ENCODE measurements at places on chromosomes 4 and X.

GRCh38 chrX:129145385-129145784, 377.9 kb downstream of the SMARCA1 start:
- DNase-seq, result no peak

DNA sequence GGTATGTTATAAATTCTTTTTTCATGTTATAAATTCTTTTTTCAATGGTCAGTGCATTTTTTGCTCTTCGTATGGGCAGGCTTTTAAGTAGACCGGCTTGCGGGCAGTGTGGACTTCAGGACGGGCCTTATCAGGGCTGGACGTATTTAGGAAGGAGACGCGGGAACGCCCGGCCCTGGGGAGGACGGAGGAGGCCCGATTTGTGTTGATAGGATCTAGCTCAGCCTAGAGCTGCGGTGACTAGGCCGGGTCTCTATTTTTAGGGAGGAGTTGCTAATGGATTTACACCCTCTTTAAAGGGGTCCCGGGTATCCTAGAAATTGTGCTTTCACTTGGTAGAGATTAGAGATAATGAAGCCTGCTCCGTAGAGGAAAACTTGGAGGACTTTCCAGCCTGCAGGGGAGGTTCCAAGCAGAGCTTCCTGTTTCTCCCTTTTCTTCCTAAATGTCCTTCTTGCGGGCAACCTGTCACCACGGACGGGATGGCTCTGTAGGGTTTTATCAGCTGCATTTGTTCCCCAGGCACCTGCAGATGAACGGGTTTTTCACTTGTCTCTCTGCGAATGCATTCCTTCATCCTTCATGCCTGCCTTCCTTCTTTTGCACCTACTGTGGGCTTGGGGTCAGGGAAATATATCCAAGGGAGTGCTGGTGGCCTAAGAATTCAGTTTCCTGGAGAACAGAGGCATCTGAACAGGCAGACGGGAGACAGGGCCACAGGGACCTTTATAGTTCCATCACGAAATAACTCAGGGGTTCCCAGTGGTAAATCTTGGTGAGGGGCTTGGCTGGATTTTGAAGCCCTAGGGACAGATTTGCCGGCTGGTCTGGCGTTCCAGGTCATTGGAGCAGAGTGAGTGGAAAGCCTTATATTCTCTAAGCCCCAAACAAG, 1.4 kb downstream of the CD99 start:
- no peak for DNase-seq

DNA sequence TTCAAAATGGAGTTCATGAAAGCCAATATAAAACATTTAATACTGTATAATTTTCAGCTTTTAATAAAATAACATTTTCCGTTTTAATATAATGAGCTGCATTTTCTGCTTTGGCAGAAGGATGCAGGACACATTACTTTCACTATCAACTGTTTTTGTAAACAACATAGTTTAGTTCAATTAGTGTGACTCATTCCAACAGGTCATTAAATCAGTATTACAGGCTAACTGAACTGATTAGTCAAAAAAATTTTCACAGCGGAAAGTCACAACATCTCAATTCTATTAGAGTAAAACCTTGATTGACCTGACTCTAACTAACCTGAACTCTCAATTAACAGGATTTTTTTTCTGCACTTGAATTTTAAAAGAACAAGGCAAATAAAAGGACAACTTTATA, 151.2 kb upstream of the AMOT start:
- DNase-seq, result no peak

GRCh38 chr4:118281611-118282442, 71.0 kb downstream of the PRSS12 start:
- no peak for DNase-seq
